ENCODE measurements at places on chromosomes 3 and 15.
A peak's percentile ranks its signal among the peaks of the same experiment; 100 is the strongest.

DNA sequence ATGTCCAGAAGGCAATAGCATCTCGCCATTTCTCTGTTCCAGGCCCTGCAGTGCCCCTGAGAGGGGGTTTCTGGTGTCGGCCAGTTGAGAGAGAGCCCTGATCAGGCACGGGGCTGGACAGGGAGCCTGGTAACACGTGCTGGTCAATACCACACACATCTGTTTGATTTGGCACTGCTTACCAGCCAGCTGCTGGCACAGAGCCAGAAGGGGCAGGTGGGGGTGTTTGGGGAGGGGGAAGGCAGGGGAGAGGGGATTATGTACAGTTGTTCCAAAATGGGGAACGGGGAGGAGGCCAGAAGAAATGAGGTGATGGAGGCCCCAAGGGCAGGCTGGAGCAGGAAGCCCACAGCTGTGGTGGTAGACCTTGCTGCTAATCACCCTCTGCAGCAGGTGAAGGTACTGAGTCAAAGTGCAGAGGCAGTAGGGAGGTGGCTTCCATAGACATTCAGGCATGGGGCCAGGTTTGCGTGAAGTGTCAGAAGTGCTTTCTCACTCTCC lies 153.5 kb upstream of the LPP start:
- no peak for DNase-seq

DNA sequence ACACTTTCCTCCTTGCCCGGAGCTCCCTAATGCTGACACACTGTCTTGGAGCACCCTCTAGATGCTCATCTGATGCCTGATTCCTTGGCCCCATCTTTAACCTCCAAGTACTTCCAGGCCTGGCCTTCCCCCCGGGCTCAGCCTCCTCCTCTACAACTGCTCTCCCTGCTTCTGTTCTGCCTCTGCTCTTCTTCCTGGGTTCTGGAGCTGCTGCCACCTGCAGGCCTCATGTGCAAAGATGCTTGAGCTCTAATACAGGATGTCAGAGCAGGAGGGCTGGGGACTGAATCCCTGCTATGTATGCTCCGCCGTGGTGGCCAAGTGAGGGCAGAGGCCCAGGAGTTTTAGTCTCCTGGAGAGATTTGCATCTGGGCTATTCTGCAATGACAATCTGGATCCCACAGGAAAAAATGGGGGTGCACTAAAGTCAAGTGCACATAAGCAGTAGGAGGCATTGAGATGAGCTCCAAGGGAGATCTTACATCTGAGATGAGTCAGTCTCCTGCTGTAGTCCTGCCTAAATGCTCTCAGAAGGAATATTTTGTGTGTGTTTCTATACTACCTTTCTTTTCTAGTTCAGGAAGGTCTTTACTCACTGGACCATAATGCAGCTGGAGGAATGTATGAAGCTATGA lies 296.3 kb downstream of the UACA start:
- no peak for DNase-seq

GRCh38 chr15:67043939-67044771 lies 21.2 kb upstream of the SMAD3 start:
- DNase-seq, result no peak

- DNase-seq, result no peak
These were observed 61.1 kb downstream of the PCCB start for GRCh38 chr3:136311261-136311660.

GRCh38 chr15:38414357-38414756 lies 39.6 kb upstream of the FAM98B start:
- no peak for DNase-seq

GRCh38 chr3:142898346-142899213 lies 9.7 kb upstream of the PCOLCE2 start:
- DNase-seq, result no peak

DNA sequence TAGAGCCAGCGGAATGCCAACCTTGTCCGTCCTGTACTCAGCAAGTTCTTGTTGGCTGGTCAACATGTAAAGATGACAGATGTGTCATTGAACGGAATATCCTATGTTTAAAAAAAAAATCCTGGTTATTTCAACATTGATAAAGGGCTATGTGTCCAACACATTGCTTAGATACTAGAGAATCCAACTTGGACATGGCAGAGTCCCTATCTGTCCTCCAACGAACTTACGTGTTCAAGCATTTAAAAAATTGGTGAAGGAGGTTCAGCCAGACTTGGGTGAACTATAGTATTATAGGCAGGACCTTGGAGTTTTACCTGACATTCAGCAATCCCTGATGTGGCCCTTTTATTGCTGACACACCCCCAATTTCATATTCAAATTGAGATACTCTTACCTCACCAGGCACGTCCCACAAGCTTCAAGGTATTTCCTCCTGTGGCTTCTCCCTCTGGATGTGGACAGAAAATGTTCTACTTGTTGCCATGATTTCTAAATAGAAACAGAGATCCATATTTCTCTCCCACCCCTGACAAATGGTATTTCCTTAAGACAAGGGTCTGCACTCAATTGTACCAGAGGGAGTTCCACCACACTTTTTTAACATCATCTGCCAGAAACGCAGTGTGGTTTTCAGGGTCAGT lies 207.7 kb upstream of the TPM1 start:
- DNase-seq, result no peak

- peak; percentile 52 for DNase-seq
These were observed 2.5 kb upstream of the SLC38A3 start for GRCh38 chr3:50202353-50203112.

DNA sequence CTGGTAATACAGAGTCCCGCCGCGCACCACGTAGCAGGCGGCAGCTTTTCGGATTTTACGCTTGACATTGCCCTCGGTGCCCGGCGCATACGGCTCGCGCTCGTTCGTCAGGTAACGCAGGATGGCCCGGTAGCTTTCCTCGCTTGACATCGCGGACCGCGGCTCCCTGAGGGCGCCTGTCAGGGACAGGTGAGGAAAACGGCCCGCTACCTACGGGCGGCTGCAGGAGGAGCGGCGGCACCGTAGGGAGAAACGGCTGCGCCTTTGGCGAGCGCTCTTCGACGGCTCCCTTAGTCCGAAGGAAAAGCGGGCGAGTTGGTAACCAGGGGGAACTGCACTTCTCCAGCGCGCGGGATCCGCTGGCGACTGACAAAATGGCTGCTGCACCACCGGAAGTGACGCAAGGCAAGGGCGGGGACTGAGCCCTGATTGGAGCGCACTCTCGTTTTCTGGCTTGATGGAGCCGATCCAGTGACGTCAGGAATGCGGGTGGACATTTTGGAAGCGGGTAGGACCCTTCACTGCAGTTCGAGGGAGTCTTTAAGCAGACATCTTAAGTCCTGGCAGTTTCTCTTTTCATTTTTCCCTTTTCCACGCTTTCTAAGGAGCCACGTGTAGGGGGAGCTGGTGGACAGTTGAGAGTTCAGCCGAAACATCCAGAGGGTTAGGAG lies at the start of gene ZBTB11:
ZBTB11 (minus strand) TSS at position 368 of the 671 bp plus-strand sequence; CDS start at position 150, 218 bp downstream.
- DNase-seq, result peak; percentile 99

DNA sequence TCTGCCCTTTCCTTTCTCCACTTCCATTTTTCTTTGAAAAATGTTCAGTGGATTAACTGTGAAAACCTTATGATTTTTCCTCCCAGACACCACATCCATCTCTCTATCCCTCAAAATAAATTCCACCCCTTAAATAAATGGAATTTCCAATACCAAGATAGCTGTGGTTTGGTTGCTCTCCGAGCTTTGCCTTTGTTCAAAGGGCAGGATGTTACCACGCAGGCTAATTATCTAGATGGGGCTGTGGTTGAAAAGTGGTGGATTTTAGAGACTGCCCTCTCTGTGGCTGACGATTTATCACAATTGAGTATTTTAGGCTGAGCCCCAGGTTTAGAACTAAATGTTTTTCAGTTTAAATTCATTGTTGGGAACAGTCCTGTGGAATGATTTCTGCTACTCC lies 36.9 kb upstream of the CMSS1 start:
- DNase-seq, result no peak

DNA sequence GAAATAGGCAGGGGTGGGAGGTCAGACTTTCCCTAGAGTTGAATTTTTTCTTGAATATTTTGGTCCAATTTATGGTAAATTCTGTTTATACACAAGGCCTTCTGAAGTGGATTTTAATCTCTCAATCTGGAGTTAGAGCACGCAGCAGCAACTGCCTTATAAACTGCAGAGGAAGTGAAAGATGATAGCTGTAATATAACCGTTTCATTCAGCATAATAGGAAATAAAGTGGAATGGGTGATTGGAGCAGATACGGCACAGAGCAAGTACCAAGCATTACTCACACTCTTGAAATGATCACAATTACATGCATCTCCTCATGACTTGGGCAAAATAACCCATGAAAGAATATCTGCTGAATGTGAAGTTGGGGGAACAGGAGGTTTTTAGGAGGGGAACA lies 106.8 kb downstream of the ARRDC4 start:
- no peak for DNase-seq

- no peak for DNase-seq
These were observed 117.7 kb upstream of the P2RY1 start for GRCh38 chr3:152717252-152717651.

DNA sequence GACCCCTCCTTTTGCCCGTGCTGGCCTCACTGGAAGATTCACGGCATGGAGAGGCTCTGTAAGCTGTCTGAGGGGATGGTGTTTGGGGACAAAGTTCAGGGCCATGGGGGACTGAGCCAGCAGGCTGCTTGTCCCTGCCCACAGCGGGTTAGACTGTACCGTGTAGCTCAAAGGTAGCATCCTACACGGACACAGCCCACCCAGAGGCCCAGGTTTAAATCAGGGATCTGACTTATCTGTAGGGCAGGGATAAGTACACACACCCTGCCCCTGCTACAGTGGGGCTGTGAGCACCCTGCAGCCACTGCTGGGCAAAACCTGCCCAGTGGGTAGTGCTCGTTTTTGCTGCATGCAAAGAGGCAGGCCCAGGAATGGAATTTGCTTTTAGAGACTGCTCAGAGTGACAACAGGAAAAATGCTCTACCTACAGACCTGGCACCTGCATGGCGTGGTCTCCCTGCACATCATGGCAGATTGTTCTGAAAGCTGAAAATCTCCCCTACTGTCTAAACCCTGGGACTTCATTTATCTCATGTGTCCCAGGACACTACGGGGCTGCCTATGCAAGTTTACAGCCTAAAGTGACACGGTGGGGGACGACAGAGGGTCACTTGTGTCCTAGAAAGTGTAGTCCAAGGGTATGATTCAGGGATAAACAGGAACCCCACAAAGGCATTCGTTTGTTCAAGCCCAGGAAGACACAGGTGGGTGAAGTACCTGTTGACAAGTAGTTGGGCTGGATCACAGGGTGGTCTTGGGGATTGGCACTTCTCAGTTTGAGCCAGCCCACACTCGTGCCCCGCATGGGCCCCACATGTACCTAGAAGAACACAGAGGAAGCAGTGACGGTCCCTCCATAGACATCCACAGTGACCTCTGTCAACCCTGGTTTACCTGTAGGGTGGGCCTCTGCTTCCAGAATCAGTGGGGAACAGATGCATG lies 27.7 kb downstream of the CHDH start:
- DNase-seq, result no peak

DNA sequence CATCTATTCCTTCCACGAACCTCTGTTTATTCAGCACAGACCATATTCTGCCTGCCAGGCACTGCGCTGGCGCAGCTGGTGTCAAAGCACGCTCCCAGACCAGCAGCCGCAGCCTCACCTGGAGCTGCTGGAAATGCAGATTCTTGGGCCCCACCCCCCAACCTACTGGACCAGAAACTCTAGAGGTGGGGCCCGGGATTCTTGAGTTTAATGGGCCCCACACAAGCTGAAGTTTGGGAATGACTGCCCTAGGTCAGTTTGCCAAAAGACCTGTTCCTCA lies 7.0 kb downstream of the CHST13 start:
- DNase-seq, result no peak

DNA sequence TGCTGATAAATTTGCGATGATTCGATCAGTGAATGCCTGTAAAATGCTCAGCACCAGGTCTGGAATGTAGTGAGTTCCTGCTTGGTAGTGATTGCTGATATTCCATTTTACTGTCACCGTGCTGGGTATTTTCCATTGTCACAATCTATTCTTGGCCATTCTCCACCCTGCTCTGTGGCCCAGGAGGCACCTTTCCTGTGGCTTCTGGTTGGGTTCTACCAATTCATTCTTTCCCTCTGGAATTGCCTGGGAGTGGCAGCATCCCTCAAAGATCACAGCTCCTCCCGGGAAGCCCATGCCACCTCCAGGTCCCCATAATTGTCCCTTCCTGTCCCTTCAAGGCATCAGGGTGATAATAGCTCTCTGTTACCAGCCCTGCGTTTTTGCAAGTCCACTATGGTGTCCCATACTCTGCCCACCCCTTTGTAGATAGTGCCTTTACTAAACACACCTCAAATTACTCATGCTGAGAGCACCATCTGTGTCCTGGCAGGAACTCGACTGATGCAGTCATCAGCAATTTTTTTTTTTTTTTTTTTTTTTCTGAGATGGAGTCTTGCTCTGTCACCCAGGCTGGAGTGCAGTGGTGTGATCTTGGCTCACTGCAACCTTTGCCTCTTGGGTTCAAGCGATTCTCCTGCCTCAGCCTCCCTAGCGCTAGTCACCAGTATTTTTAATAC lies 177.8 kb upstream of the PROK2 start:
- DNase-seq, result no peak

DNA sequence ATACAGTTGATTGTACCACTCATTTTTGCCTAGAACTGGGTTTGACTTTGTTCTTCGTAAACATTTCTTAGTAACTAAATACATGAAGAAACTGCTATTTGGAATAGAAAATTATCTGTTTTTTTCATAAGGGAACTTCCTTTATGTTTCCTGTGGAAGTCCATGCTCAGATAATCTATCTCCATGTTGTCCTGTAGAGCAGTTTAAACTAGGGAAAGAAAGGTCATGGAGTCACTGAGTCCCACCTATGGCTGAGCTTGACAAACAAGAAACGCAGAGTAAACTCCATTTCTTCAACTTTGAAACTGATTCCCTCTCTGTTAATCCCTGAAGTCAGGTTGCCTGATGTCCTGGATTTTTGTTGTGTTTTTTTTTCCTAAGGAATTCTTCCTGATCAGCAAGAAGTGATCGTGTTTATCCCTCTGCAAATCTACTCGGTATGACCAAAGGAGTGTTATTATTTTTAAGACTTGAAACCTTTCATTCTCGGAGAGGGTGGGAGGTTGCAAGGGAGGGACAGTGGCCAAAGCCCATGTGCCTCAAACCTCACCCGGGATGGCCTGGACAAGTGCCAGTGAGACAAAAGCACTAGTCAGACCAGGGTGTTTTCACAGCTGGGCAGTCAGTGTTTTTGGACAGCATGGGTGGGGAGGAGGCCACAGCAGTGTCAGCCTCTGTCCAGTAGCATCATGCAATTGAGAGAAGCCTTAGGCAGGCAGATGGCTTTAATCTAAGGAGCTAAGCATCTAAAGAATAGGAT lies 129.8 kb upstream of the PHLDB2 start:
- peak; percentile 81 for DNase-seq

GRCh38 chr3:27716309-27716708 lies 5.8 kb downstream of the EOMES start:
- DNase-seq, result no peak

- DNase-seq, result no peak
These were observed 13.2 kb downstream of the DNASE1L3 start for GRCh38 chr3:58197588-58197987.

GRCh38 chr15:84788500-84788899 lies 28.7 kb upstream of the ALPK3 start:
- DNase-seq, result no peak

- DNase-seq, result no peak
These were observed 28.9 kb downstream of the RARB start for GRCh38 chr3:25456723-25457670.

GRCh38 chr15:77528968-77529319 lies 103.8 kb downstream of the LINGO1 start:
- DNase-seq, result no peak
